ENCODE measurements at places on chromosomes 2 and 18.

GRCh38 chr2:37993143-37993542 is 68.1 kb downstream of the RMDN2 start:
- DNase-seq: no peak

DNA sequence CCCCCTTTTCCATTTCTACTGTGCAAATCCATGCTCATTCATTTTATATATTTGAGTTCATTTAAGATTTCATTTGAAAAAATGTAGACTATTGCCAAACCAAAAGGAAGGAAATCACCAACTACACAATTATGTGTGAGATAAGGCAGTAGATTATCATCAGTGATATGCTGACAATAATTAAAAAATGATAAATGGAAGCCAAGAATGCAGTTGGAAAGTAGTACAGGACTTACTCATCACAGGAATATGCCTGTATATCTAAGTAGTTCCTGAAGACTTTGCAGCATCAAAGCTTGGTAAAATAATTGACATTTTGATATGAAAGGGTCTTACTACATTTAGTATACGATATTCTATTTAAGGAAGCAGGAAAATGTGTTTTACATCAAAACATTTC is 166.1 kb upstream of the OTX1 start:
- DNase-seq: no peak

DNA sequence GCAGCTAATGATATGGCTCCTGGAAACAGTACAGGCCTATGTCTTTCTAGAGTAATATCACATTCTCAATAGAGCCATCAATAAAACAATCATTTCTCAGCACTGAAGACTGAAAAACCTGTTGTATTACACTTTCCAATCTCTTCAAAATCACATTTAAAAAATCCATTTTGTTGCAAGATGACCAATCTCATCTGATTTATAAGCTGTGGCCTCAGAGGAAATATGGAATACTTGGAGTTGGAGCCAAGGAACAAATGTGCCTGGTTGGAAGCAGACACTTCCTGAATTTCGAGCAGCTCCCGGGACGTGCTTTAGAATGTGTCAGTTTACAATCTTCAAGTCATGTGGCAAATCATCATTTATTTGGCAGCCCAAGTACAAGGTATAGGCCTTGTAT is 114.5 kb downstream of the ADCYAP1 start:
- DNase-seq: no peak

DNA sequence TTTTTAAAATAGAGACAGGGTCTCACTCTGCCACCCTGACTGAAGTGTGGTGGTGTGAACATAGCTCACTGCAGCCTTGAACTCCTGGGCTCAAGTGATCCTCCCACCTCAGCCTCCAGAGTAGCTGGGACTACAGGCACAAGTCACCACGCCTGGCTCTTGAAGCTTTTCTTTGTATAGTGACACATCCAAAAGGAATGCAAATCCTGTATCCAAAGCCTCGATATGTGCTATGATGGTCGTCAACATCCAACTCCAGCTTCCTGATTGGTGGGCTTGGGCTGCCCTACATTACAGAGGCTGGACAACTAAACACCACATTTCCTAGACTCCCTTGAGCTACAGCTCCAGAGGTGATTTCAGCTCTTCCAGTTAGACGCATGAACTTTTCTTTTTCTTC is 101.7 kb upstream of the PGAP1 start:
- no peak for DNase-seq

DNA sequence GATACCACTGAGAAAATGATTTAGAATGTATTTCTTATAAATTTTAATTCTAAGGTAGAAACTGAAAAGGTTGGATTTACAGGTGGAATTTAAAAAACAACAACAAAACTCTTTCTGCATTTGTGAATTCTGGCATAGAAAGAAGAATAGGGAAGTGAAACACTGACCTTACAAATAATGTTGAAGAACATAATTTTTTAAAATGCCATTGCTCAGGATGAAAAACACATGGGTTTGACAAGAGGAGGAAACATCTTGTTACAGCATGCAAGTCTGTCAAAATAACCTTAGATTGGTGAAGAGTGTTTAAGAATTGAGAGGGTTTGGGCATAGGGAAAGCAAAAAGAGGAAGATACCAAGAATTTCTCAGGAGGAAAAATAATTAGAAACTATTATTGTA is 184.3 kb downstream of the UBE2E3 start:
- DNase-seq: no peak

DNA sequence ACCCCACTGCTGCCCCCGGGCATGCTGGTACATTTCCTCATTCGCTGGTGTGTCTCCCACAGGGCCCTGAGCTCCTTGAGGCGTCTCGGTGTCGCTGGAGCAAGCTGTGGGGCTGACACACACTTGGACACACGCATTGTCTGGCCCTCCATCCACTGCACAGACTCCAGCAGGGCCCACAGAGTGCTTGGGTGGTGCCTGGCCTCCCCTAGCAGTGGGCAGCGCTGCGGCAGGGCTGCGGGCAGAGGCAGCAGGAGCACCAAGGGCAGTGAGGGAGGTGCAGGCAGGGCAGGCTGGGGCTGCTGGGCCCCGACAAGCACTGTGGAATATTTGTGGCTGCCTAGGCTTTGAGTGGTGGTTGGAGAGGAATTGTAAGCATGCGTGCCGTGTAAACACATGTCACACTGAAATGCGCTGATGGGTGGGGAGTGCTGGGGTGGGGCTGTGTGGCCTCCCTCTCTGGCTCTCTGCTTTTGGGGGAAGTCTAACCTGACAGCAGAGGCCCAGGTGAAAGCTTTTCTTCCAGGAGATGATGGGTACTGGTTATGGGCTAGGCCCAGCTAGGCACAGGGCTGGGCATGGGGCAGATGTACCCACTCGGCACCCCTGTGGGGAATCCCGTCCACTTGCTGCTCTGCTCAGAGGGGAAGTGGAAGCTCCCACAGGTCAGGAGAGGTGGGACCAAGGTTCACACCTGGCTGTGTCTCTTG is 55.5 kb upstream of the HS6ST1 start:
- DNase-seq: no peak

DNA sequence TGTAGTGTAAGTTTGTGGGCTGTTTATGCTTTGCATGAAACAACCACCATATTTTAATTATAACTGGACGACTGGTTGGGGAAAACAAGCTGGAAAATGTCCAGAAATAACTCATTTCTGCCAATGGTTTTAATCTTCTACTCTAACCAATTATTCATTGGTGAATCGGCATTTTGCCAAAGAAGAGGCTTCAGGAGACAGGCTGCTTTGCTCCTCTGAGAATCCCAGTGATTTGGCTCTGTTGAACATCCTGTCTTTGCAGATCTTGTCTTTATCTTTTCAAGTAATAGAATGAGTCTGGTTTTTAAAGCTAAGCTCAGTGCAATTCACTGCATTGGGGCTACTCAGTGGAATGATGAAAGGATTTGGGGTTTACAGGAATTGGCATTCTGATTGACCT is 109.6 kb downstream of the APOB start:
- DNase-seq: no peak
